COR-L47 (cell line): ENCODE measurements at places on chromosomes 12 and 14.

GRCh38 chr14:56092763-56093162 lies 25.4 kb upstream of the PELI2 start:
- no peak for DNase-seq

GRCh38 chr14:97776890-97777558 lies 979.8 kb downstream of the VRK1 start:
- no peak for DNase-seq

GRCh38 chr12:2284321-2284813 lies 231.6 kb downstream of the CACNA1C start:
- no peak for DNase-seq

- no peak for DNase-seq
These were observed 3.9 kb upstream of the PMCH start for GRCh38 chr12:102201436-102202061.

DNA sequence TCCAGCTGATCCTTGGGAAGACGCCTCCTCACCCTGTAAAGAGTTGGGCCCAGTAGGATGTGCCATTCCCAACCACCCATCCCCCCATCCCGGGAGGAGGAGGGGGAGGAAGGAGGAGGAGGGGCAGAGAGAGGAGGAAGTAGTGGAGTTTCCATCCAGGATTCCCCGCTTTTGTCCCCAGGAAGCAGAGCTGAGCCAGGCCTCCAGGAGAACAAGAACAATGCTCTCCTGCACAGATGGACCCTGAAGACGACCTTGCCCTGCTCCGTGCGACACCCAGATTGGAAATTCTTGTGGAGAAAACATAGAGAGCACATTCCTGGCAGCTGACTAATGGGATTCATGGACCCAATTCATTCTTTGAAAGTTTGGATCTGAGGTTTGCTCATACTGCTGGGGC lies 132.3 kb upstream of the CRY1 start:
- no peak for DNase-seq

DNA sequence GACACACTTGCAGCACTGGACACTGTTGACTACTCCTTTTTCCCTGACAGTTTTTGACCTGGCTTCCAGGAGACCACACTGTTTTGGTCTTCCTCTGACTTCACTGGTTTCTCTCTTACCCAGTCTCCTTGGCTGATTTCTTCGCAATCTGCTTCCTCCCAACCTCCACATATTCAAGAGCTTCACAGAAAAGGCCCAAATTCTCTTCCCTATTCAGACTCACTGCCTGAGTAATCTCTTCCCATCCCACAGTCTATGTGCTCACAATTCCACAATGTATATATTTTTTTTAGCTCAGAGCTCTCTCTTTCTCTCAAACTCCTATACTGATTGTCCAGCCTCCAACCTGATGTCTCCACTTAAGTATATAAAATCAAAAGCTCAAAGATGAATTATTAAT lies 115.4 kb downstream of the SINHCAF start:
- no peak for DNase-seq

DNA sequence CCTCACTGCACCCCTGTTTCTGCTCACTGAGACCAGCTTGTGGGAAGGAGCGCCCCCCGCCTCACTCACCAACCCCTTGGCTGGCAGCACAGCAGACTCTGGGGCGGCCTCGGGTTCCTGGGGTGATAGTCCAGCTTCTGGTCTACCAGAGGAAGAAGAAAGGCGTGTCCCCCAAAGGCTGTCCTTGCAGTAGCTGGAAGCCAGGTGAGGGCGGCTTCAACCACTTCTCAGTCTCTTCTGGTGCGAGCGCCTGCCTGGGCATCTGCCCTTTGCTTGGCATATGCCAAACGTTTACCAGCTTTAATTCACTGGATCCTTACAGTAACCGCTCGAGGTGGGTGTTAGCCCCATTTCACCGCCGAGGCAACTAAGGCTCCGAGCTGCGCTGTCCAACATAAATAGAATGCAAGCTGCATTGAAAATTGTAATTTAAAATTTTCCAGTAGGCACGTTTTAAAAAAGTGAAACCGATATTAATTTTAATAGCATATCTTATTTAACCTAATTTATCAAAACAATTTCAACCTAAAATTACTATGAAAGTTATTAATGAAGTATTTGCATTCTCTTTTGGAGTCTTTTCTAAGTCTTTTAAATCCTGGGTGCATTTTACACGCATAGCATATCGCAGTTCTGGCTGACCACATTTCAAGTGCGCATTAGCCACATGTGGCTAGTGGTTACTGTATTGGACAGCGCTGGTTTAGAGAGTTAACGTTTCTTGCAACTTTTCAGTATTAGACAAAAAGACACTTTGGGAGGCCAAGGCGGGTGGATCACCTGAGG lies 872 bp downstream of the FAM177A1 start:
- DNase-seq = peak; percentile 38

GRCh38 chr12:49219417-49220026 lies 30.6 kb upstream of the TUBA1A start:
- DNase-seq = no peak
